ENCODE measurements at places on chromosomes 11 and 22.
A peak's percentile ranks its signal among the peaks of the same experiment; 100 is the strongest.

DNA sequence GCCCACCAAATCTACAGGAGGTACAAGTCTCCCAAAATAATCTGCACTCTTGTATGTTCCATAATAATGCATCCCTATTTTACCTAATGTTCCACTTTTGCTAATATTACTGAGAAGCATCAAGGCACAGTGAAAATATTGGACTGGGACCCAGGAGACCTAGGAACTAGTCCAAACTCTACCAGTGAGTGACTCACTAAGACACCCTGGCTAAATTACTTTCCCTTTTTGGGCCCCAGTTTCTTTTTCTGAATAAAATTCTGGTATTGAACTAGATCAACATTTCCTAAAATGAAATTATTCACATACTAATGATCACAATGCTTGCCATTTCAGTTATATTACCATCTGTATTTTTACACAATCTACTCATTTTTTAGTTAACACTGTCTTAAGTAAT lies 19.6 kb downstream of the THAP12 start:
- peak; percentile 8 for DNase-seq

- DNase-seq = peak; percentile 78
These were observed 415.9 kb downstream of the METTL15 start for GRCh38 chr11:28524098-28524497.

DNA sequence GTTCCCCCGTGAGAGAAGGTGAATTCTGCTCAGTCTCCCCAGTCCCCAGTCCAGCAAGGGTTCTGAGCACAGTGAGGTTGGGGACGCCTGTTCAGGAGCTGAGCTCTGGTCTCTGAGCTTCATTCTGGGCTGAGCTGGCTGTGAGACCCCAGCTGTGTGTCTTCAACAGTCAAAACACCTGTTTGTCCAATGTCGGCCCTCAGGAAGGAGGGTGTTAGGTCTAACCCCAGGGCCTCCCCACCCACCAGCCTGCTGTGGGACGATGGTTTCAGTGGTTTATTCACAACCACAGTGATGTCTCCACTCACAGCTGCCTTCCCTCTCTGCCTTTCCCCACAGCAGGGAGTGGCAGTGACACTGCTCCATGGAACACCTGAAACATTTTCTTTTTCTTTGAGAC lies 1282.9 kb downstream of the TBC1D22A start:
- no peak for DNase-seq

DNA sequence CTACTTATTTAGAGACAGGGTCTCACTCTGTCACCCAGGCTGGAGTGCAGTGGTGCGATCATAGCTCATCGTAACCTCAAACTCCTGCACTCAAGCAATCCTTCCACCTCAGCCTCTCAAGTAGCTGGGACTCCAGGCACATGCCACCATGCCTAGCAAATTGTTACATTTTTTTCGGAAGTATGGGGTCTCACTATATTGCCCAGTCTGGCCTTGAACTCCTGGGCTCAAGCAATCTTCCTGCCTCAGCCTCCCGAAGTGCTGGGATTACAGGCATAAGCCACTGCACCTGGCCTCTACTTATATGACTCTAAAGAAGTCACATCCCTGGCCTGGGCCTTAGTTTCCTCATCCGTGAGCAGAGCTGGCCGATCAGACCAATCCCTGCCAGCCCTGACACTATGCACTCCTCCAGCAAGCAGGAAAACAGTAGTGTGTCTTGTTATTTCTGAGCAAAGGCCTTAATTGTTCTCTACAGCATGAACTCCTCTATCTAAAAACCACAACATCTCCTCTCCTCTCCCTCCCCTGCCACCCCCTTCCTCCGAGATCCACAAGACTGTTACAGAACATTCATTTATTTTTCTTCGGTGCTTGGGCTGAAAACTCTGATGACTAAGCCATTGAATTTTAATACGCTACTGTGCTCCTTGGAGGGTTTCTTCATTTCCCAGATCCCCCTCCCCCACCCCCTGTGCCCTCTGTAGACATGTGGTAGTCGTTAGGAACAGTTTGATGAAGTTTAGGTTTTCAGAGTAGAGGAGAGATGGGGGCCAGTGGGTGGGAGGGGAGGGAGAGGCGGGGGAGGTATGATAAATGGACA lies 91.5 kb downstream of the ABTB2 start:
- peak; percentile 94 for DNase-seq

GRCh38 chr11:19970944-19971343 lies 189.3 kb downstream of the DBX1 start:
- DNase-seq = no peak

DNA sequence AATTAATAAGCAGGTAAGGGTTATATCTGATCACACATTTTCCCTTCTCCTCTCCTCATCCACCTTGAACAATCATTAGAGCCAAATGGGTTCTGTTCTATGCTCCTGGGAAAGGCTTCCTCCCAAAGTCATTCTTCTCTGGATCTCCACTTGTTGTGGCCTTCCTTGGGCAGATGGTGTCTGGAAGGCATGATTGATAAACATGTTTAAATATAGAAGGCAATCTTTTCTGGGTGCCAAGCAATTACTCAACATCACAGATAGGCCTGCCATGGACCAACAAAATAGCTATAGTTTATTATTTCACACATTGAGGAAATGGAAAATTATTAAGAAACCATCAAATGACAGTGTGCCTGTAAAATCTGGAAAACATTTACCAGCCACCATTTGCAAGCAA lies 73.5 kb downstream of the KCNA4 start:
- DNase-seq = no peak

- no peak for DNase-seq
These were observed 27.8 kb downstream of the CD82 start for GRCh38 chr11:44593251-44593650.

- peak; percentile 87 for DNase-seq
These were observed 153.9 kb upstream of the ZC3H12C start for GRCh38 chr11:109939166-109939810.

DNA sequence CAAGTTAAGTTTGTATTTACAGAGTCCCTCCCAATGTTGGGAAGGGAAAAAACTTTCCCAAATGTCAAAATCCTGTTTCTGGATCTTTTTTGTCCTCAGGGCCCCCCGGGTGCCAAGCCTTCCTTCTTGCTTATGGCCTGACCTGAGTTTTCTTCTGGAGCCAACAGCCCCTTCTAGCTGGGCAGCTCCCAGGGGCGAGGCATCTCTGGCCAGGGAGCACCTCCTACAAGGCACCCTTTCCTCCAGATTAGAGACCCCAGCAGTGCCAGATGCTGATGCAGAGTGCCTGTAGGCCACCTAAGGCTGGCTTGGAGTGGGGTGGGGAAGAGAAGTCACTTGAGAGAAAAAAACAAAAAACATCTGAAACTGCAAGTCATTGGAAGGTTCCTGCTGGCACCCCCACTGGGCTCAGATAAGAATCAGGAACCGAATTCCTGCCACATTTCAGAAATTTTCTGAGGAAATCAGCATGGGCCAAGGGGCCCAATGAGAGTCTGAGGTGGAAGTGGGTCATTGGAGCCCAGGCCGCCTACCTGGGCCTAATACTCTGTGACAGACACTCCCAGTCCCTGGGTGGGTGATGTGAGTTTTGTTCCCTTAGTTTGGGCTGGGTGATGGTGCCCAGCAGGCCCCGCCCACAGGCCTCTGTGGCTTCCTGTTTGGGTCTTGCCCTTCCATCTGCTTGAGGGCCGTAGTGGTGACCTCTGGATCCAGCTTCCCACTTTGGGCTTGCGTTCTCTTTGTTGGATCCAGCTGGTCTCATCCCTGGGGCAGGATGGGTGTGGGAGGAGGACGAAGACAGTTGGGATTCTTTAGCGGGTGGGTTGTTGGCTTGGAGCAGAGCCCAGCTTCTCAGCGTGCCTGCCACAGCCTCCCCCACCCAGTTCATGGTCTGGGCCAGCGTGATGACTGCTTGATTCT lies 40.6 kb downstream of the PARVA start:
- no peak for DNase-seq

DNA sequence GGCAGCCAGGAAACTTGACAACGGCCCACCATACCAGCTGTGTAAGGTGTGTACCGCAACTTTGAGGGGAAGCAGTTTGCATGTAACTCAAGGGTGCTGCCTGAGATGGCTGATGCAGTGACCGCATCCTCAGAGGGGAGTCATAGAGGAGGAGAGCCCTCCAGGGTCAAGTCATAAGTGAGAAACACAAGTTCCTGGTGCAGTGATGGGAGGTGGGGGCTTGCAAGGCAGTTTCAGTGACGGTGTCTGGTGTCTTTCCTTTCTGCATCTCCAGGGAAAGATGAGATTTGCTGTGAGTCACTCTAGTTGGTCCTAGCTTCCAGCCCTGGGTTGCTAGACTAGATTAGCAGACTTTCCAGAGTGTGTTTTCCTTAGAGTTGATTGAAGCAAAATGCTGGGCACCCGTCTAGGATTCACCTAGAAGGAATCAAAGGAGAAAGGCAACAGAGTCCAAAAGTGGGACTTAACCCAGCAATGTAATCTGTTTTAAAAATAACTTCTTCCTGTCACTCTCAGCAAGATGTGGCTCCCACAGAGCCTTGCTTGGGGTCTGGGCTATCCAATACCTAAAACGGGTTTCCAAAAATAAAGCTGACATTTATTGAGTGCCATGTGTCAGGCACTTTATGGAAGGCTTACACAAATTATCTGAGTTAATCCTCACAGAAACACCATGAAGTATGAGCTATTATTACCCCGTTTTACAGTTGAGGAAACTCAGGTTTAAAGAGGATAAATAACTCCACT lies 265.4 kb upstream of the PLET1 start:
- no peak for DNase-seq

DNA sequence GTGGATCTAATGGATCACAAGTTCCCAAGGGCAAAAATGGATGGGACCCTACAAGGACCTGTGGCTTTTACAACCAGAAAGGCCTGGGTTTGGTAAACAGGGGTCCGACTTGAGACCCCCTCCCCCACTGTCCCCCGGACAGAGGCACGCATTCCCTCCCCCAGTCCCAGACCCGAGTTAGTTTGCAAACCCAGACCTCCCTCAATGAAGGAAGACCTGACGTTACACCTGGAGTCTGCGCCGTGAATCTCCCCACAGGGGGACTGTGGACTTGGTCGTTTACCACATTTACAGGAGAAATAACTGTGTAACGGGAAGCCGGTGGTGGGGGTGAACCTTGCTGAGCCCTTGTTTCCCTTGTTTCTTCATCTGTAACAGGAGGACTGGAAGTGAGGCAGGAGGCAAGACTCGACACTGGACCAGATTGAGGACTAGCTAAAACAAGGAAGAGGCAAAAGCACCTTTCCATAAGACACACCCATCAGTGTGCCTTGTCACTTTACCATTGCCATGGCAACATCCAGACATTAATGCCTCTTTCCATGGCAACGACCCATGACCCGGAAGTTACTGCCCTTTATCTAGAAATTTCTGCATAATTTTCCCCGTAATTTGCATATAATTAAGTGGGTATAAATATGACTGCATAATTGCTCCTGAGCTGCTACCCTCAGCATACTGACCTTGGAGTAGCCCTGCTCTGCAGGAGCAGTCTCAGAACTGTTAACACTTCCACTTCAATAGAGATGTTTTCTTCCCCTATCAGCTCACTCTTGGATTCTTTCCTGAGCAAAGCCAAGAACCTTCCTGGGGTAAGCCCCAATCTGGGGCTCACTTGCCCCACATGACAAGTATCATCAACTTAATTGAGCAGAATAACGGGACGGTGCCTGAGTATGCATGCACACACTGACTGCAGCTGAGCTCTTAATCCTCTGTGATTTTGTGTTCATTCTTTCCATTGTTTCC lies 25.4 kb downstream of the PDGFB start:
- DNase-seq = no peak

- DNase-seq = no peak
These were observed 763 bp upstream of the MS4A7 start for GRCh38 chr11:60377401-60378136.

DNA sequence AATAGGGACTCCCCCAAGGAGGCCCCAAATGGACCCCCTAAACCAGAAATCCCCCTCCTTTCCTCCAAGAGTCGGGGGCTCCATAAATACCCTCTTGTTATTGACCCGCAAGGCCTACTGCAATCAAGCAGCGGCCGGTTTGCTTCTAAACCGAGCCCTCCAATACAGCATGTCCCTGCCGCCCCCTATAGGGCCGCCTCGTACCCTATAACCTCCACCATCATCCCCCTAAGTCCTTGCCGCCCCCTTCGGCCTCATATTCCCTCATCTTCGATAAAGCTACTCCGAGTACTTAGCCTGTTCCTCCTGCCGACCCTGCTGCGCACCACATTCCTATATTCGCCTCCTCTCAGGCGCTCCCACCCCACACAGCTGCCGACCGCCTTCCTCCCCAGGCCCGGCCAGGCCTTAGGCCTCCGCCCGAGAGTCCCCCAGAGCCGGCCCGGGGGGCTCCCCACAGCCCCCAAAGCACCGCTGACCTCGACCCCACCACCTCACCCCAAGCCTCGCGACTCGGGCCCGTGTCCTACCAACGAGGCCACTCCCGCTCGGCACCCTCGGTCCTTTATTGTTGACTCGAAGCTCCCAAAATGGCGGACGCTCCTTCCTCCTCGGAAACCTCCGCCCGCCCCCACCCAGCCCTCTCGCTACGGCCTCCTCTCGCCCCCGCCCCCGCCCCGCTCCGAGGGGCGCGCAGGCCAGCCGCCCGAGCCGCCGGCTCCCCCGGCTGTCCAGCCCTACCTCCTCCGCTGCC lies 430 bp downstream of the DDX6 start:
- DNase-seq = peak; percentile 65

DNA sequence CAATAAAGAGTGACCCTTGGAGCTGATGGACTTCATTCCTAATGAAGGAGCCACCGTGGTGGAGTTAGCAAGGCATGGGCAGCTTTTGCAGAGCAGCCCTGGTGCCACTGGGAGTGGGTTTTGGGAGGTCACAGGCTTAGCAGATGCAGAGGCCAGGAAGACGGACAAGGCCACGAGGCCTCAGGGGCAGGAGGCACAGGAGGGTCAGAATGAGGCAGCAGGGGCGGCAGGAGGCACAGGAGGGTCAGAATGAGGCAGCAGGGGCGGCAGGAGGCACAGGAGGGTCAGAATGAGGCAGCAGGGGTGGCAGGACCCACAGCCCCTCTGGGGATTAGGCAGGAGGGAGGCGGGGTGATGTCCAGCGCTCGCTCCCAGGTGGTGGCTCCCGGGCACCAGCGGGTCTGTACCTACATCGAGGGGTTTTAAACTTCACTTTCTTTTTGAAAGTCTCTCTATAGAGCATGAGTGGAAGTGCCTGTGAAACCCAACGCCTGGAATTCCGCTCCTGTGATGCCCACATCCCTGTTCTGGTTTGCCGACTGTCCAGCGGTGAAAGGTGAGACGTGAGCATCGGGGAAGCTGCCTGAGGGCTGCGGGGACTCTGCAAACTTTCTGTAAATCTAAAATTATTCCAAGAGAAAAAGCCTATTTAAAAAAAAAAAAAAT lies 521.6 kb downstream of the BRD1 start:
- no peak for DNase-seq

DNA sequence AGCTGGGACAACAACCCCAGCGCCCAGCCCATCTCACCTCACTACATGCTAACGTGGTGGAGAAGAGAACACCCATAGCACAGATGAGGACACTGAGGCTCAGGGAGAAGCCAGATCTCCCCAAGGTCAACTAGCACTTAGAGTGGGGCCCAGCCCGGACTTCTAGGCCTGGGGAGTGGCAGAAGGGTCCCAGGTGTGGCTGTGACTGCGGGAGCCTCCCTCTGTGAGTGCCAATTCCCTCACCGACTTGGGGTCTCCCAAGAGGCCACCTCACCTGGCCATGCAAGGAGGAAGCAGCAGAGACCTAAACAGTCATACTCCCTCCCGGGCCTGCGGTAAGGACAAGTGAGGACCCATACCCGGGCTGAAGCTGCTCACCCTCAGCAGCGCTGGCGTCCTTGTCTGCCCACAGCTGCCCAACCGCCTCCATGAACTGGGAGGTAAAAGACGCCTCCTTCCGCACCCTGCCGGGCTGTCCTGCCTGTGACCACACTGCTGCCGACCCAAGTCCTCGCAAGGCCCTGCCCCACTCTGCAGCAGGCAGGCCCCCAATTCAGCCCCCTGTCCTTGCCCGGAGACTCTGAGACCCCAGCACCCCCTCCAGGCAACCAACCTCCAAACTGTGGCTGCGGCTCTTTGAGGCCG lies 93.2 kb upstream of the RTL6 start:
- no peak for DNase-seq

GRCh38 chr22:50621948-50622722 lies 5.8 kb downstream of the ARSA start:
- no peak for DNase-seq

Data from iris pigment epithelial cell (primary cell).